ENCODE measurements at places on chromosomes 5 and 9.

- no peak for DNase-seq
Observed at GRCh38 chr9:86298873-86299272, 16.5 kb upstream of the ISCA1 start.

GRCh38 chr5:179980767-179981166 is 73.1 kb upstream of the TBC1D9B start:
- no peak for DNase-seq

- DNase-seq = no peak
Observed at GRCh38 chr5:79875230-79875629, 115.8 kb downstream of the MTX3 start.

- DNase-seq = no peak
Observed at GRCh38 chr5:56589481-56589860, 225.9 kb upstream of the MAP3K1 start.

DNA sequence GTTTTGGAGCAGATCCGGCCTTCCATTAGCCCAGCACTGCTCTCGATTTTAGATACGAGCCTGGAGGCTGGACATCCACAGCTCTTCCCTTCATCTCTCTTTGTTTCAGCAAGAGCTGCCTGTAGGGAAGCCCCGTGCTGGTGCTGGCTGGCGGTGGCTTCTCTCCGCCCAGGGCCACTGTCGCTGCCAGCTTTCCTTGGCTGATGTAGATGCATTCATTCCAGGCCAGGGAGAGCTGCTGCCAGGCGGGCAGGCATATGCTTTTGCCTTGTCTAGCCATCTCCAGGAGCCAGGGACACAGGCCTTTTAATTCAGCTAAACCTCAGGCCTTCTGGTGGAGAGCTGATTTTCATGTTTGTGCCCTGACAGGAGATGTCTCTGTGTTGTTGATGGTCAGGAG is 409.3 kb upstream of the CLINT1 start:
- no peak for DNase-seq

DNA sequence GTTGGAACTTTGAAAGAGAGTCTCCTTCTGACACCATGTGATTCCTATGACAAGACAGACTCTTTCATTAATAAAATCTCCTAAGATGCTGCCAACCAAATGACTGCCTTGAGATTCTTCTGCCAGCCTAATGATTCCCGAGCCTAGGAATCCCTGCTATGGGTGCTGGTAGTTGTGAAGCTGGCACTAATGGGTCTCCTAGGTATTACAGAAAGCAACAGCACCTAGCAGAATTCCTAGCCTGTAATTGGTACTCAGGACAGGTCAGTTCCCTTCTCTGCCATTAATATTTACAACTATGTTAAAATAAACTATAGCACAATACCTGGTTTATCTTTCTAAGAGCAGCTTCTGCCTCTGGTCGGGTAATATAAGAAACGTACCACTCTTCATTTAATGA is 19.3 kb downstream of the C5orf58 start:
- DNase-seq = no peak

DNA sequence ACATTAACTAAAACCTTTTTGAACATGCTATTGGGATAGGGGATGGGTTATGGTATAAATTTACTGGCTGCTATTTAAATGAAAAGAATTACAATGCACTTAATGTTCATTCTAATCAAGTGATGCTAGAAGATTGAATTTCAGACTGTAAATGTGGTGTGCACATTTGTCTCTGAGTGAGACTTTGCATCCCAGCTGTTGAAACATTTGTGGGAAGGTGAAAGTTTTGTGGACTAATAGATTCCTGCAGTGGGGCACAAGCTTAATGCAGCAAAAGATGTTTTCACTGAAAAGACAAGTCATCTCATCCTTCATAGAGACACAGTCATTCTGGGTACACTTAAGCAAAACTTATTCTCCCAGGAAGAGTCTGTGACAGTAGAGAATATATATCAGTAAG is 323.6 kb downstream of the NFIB start:
- DNase-seq = no peak

- DNase-seq = no peak
Observed at GRCh38 chr9:8456344-8456743, 656.8 kb upstream of the DMAC1 start.

DNA sequence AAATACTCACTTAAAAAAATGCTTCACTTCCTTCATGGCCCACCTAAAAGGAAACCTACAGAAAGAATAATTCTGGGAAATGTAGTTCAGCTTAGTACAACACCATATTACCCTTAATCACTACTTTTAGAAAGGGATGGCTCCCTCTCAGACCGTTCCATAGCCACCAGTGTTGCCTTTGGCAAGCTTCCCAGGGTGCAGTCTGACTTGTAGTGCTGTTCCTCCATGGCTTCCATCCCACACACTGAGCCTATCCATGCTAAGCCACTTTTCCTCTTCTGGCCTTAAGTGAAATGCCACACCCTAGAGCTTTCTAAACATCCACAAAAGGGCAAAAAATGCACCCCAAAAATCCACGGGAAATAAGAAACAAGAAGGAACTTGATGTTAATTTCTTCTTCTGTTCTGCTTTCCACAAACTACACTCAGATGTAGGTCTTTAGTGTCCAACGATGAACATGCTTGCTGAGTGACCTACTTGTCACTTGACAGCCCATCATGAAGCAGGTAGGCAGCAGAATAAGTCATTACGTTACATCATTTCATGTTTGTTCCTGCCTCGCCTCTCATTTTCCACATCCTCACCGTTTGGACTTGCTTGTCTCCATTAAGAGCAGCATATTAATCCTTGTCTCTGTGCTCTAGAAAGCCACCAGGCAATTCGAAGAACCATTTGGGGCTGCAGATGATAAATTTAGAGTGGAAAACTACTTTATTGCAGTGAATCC is 391.1 kb upstream of the GRAMD2B start:
- DNase-seq = no peak

GRCh38 chr5:131180407-131180806 is 9.7 kb downstream of the LYRM7 start:
- DNase-seq = no peak

DNA sequence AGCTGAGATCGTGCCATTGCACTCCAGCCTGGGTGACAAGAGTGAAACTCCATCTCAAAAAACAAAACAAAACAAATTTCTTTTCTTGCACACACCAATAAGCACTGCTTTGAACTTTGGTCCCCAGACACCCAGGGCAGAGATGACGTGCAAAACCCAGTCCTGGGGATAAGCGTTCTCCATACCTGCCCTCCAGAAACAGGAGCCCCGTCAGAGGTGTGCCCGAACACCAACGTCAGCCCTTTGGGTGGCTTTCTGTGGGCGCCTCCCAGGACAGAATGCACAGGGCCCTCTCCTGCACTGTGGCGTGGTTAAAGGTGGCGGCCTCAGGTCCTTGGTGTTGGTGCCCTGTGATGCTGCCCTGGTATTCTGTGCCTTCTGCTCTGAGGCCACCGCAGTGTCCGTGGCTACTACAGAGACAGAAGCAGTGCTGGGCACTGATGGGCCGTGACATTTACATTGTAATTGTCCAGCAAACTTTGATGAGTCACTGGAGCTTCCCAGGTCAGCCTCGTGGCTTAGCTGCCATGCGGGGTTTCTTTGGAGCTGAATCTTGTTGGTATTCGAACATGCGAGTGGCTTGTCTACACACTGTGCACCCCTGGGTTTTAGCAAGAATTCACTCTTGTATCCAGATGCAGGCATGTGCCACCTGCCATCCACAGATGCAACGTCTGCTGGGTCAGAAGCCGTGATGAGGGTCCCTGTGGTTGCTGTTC is 9.8 kb downstream of the PPP1R26 start:
- DNase-seq = no peak

- no peak for DNase-seq
Observed at GRCh38 chr9:88641456-88642240, 106.7 kb downstream of the NXNL2 start.

Data from NCI-H187 treated with DMSO at 0.1 percent for 48 hours (cell line).